ENCODE measurements at places on chromosomes 6 and 20. TPM values are rescaled to one million over a fixed set of nuclear protein-coding genes. Genes with fewer than 3 reads are reported as not detected.

- no peak overlapping the region for H3K4me3 ChIP-seq
- DNase-seq, result no peak
- peaks cover 6% of the 10 kb centered on the region for H3K4me1 ChIP-seq
- H3K27me3 ChIP-seq, result no peaks in the 10 kb centered on the region
Observed at GRCh38 chr6:121651420-121651819, 216.0 kb downstream of the GJA1 start.

GRCh38 chr6:110699780-110700179 is 115.5 kb downstream of the CDK19 start:
- H3K4me3 ChIP-seq, result no peak overlapping the region
- peaks cover 3% of the 10 kb centered on the region for H3K4me1 ChIP-seq
- no peak overlapping the region for H3K27ac ChIP-seq
- H3K27me3 ChIP-seq, result no peaks in the 10 kb centered on the region
- DNase-seq, result no peak

The CST7 gene
- total RNA-seq, result 13.8 TPM

The PAX1 gene
- total RNA-seq, result not detected
